Activated CD4-positive, alpha-beta T cell treated with anti-CD3 and anti-CD28 coated beads, Interleukin-2, amount 50 U/mL, for 1 hour (primary cell): ENCODE measurements at places on chromosomes 11 and 22.

GRCh38 chr11:127057126-127057525 is 56.6 kb upstream of the KIRREL3 start:
- no peak for DNase-seq

DNA sequence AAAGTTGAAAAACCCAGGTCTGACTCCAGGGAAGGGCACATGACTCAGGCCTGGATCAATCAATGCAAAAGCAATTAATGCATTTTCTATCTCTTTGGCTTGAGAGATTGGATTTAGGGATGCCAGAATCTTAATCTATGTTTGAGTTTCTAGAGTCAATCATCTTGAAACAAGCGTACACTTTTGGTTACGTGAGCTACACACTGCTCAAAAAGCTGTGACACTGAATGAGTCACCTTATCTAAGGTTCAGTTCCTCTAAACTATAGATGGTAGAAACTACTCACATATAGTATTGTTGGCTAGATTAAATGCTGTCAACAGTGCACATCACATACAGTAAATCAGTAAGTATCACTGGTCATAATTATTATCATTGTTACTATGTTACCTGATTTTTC is 24.2 kb downstream of the MRE11 start:
- DNase-seq = no peak

- peak; percentile 46 for DNase-seq
These were observed 442 bp downstream of the PELI3 start for GRCh38 chr11:66467034-66467659.

DNA sequence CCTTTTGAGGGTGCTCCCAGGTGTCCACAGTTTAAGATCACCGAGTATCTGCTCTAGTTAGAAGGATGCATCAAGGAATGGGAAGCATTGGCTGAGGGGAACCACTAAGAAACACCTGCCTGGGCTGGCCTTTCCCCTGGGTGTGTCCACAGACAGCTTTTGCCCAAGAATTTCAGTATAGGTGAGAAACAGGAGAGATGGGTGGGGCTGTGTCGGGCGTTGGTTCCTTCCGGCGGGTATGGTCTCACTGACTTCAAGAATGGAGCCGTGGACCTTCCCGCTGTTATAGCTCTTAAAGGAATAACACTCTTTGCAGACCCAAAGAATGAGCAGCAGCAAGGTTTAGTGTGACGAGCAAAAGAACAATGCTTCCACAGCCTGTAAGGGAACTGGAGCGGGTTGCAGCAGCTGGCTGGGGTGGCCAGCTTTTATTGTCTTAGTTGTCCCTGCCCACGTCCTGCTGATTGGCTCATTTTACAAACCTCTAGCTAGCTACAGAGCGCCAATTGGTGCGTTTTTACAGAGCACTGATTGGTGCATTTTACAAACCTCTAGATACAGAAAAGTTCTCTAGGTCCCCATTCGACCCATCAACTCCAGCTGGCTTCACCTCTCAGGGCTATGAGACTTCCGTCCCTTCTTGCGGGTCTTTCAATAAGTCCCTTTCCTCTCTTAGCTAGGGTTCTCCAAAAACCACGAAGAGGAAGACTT is 2.4 kb downstream of the FADS1 start:
- no peak for DNase-seq

GRCh38 chr11:2666828-2667570 is 32.8 kb downstream of the KCNQ1OT1 start:
- DNase-seq = no peak

DNA sequence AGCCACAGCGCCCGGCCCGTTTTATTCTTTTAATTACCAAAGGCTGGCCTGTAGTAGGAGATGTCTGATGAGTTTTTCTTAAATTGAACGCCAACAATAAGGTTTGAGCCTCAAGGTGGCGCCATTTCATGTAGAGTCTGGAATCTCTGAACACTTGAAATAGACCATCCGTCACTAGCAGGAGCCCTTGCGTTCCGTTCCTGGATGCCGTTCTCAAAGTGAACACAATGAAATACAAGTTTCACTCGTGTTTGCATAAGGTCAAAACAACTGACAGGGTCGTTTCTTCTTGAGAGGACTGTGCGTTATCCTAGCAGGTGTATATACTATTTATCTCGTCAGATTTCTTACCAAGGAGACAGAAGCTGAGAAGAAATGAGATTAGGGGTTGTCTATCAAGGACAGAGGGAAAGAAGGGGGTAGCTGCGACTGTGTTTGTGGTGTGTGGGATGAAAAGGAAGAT is 18.7 kb upstream of the SCGB1D1 start:
- peak; percentile 76 for DNase-seq

DNA sequence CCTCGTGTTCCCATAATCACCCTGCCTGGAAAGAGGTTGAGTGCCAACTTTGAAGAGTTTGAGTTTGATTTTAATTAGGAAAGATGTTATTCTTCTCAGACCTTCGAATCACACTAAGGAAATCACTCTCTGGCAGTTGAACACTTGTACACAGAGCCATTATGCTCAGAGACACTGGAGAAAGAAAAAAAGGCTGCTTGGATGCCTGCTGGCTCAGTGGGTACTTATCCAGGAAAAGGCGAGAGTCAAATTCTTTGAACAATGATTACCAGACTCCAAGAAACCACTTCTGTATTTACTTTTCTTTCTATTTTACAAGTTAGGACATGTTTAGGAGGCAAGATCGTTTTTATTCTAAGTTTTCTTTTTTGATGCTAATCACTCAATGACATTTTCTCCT is 438.5 kb upstream of the FAT3 start:
- no peak for DNase-seq

- no peak for DNase-seq
These were observed 45.5 kb downstream of the CELSR1 start for GRCh38 chr22:46491946-46492345.

DNA sequence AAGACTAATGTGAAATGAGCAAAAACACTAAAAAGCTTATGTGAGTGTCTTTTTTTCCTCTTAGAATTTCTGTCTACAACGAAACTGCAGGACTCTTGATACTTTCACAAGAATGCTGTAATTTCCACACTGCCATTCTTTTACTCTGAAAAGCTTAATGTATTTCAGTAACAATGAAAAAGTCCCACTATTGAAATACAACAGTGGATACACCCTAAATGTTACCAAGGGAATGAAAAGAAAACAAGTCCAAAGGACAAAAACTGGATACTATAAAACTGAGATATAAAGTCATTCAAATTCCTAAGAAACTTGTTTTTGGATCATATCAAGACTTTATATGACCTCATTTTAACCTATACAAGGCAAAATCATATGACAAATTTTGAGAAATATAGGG is 77.4 kb downstream of the SOX6 start:
- no peak for DNase-seq

DNA sequence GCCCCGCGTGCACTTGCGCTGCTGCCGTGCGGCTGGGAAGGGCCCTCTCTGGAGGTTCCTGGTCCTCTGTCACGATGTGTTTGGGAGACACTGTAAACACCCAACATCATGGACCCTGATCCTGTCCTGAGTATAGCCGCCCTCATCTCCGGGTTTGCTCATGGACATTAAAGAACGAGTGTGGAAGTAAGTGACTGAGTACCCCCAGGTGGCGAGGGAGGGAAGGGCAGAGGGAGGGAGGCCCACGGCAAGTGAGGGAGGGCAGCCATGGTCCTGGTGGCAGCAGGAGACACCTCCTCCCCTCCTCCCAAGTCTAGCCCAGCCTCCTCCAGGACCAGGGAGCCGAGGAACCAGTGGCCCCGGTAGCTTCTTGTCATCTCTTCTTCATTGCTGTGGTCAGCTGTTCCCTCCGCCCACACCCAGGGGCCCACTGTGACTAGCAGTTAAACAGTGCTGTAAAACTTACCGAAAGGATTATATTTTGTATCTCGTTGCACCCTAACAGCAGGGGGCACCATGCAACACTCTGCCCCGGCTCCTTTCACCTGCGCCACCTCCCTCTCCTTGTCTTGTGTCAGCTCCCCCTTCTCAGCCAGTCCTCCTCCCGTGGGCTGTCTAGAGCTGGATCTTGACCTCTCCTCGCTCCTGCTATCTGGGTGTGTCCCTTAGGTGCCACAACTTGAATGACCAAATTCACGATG is 566.5 kb upstream of the B3GAT1 start:
- no peak for DNase-seq

DNA sequence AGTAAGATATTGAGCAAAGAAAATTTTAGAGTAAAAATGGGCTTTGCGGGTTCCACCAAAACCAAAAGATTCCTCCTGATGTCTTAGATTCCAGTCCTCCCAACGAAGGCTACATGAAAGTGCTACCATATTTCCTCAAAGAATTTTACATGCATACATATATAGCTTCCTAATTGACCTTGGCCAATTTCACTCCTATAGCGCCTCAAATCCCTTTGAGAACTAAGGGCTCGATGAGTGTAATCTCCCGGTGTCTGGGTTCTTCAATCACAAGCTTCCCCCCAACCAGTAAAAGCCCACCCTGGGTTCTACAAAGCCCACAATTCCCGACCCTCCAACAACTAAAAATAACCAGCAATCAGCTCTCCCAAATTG is 1.2 kb downstream of the SIK3 start:
- DNase-seq = no peak

- DNase-seq = no peak
These were observed 38.2 kb downstream of the ADAMTS8 start for GRCh38 chr11:130390071-130390758.

DNA sequence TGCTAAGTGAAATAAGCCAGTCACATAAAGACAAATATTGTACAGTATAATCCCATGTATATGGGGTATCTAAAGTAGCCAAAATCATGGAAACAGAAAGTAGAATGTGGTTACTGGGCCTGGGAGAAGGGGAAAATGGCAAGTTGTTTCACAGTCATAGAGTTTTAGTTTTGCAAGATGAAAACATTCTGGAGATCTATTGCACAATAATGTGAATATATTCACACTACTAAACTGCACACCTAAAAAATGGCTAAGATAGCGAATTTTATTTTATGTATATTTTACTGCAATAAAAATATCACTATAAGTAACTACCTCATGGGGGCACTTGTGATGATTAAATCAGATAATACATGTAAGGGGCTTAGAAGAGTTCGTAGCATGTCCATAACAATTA is 72.0 kb upstream of the ARHGAP32 start:
- no peak for DNase-seq

DNA sequence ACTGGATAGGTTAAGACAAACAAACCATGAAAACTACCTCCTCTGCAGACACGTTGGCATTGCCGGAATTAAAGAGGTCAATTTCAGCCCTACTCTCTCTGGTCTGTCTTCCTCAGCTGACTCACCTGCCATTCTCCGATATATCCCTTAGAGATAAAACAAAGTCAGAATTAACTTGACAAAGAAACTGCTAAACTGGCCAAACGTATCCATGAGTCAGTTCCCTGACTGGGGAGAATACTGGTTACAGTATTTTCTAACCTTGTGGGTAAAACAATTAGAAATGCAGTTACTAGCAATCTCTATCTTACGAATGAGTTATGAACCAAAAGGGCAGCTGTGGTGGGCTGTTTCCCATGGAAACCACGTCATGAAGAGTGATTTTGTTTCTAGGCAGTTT is 96.2 kb downstream of the RDX start:
- no peak for DNase-seq

GRCh38 chr11:125496529-125496857 is 428 bp upstream of the FEZ1 start:
- DNase-seq = no peak

GRCh38 chr22:23759566-23759965 is 3.2 kb upstream of the C22orf15 start:
- no peak for DNase-seq

GRCh38 chr22:19525116-19525660 is 978 bp upstream of the CLDN5 start:
- no peak for DNase-seq

DNA sequence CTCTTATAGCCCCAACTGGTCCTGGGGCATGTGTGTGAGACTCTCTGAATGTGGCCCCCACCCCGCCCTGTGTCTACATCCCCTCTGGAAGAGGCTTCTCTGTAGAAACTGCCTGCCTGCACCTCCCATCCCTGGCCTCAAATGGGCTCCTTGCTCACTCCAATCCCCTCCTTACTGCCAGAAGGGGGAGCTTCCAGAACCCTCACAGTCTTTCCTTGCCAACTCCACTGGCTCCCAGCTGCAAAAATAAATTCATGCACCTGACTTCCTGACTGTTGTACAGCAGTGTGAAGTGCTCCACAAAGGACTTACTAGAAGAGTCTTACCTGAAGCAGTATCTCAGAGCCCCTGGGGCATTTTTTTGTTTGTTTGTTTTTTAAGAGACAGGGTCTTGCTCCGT is 15.2 kb upstream of the SERPIND1 start:
- no peak for DNase-seq

DNA sequence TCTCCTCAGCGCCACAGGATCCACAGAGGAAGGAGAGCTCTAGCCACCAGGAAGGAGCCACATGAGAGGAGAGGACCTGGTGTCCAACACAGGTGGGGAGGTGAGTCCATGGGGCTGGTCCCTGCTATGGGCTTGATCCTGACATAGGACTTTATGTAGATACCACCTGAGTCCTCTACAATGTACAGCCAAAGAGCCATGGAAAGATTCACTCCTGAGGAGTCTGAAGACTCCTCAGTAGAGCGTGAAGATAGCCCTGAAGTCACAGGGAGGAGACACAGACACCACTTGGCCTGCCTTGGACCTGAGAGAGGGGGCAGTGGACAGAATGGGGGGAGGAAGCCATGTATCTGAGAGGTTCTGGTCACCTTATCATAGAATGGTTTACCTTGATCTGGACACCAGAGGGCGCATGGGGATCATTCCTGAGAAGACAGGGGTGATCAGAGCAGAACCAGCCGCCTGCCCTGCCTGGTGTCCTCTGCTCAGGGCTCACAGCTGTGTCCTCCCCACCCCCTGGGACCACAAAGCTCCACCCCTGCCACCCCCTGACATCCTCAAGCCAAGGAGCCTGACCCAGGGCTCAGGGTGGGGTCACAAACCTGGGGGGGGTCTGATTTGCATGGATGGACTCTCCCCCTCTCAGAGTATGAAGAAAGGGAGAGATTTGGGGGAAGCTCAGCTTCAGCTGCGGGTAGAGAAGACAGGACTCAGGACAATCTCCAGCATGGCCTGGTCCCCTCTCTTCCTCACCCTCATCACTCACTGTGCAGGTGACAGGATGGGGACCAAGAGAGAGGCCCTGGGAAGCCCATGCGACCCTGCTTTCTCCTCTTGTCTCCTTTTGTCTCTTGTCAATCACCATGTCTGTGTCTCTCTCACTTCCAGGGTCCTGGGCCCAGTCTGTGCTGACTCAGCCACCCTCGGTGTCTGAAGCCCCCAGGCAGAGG is 77.0 kb downstream of the ZNF280B start:
- DNase-seq = peak; percentile 45

GRCh38 chr11:62145261-62145871 is 21.6 kb downstream of the INCENP start:
- no peak for DNase-seq
